ENCODE measurements at places on chromosomes 13 and 19.

- no peak for DNase-seq
Measured at GRCh38 chr13:29140277-29140676, 320.1 kb downstream of the MTUS2 start.

GRCh38 chr13:84038001-84038400 is 155.7 kb upstream of the SLITRK1 start:
- peak; percentile 43 for DNase-seq

DNA sequence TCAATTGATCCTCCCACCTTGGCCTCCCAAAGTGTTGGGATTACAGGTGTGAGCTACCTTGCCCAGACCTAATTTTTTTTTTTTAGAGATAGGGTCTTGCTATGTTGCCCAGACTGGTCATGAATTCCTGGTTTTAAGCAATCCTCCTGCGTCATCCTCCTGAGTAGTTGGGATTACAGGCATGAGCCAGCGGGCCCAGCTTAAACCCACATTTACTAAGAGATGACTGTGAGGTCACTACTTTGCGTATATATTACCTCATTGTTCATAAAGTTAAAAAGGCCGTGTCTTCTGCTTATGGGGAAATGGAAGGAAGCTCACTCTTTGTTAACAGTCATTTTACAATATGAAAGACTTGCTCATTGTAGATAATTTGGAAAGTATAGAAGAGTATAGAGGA is 39.6 kb upstream of the C1QTNF9 start:
- no peak for DNase-seq

DNA sequence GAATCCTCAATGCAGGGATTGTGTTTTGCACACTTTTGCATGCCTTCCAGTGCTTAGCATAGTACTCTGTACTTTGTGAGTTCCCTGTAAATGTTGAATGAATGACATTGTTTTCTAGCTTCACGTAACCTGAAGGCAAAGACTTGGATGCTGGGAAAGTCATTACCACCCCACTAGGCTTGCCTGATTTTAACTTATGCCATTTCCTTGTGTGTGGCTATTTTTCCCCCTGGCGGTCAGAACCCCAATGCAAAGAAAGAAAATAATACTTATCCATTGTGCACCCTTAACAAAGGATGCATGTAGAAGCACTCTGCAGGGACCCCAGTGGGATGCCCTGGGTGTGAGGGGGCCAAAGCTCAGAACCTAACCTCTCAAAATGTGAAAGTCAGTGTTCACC is 1.2 kb upstream of the ENOX1 start:
- peak; percentile 79 for DNase-seq

- DNase-seq: peak; percentile 77
Measured at GRCh38 chr13:62512194-62513141, 1096.8 kb upstream of the PCDH20 start.

GRCh38 chr13:21014502-21015170 is 46.8 kb downstream of the LATS2 start:
- DNase-seq: no peak

GRCh38 chr19:40270362-40271089 is 14.6 kb downstream of the AKT2 start:
- DNase-seq: peak; percentile 68

GRCh38 chr13:78004821-78005220 is 86.2 kb upstream of the EDNRB start:
- DNase-seq: no peak

DNA sequence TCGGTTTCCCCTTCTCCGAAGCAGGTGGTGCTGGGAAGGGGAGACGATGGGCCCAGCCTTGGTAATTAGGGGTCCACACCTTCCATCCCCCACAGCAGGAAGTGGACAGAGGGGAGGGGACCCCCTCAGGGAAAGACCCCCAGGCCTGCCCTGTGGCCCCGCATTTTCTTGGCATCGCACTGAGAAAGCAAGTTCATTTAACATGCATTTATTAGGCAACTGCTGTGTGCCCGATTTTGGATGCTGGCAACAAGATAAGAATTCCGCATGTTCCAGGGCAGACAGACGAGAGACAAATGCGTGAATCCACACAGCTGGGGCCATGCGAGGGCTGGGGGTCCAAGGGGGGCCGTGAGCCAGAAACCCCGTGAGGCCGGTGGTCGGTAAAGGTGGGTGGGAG is 28.4 kb downstream of the ARID3A start:
- no peak for DNase-seq

DNA sequence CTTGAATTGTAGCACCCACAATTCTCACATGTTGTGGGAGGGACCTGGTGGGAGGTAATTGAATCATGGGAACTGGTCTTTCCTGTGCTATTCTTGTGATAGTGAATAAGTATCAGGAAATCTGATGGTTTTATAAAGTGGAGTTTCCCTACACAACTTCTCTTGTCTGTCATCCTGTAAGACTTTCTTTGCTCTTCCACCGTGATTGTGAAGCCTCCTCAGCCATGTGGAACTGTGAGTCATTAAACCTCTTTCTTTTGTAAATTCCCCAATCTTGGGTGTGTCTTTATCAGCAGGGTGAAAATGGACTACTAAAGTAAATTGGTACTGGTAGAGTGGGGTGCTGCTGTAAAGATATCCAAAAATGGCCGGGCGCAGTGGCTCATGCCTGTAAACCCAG is 215.6 kb downstream of the LIG4 start:
- DNase-seq: no peak

DNA sequence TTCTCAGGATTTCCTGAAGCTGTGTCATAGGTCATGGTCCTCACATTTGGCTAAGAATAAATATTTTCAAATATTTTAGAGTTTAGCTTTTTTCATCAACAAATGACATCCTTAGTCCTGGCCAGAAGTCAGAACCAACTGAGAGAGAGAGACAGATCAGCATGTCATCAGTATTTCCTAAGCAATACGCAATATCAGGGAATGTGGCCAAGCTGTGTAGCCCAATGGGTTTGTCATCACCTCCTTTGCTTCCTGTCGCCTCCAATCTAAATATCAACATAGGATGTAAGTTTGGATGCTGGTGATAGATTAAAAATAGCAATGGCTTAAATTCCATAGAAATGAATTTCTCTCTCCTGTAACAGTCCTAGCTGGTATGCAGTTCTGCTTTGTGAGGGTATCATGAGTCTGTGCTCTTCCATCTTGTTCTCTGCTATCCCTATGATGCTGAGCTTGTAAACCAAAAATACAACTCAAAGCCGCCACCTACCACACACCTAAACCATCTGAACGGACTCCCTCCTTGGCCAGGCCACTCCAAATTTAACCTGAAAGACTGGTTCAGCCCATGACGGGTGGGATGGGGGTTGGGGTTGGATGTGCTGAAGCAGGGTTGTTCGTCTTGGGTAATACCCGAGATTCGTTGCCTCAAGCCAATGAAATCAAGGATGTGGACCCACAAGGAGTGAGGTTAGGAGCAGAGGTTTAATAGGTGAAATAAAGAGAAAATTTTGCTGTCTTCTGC is 10.0 kb upstream of the IGSF23 start:
- no peak for DNase-seq

DNA sequence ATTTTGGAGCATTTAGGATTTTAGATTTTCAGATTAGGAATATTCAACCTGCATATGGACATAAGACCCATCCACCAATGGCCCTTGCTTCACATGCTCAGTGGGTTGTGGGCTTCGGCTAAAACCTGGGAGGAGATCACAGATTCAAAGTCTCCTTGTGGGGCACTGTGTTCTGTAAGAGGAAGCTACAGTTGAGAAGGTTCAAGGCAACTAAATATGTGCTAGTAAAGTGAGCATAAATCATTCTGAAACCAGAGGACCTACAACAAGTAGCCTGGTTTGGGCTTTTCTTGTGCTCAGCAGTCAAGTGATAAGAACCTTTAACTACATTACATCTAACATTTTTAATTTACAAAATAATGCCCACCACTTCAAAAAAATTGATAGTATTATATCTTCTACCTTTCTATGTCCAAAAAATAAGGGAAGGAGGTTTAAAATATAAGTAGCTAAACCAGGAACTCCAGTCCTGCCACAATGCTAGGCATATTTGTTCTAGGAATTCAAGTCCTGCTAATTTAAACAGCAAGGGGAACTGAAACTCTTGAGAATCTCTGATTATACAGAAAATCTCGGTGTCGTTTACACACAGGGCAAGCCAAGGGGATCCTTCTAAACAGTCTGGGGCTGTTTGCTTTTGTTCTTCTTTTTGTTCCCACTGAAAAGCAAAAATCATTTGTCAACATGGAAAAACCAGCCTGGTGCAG is 36.6 kb downstream of the FOXO1 start:
- DNase-seq: no peak

DNA sequence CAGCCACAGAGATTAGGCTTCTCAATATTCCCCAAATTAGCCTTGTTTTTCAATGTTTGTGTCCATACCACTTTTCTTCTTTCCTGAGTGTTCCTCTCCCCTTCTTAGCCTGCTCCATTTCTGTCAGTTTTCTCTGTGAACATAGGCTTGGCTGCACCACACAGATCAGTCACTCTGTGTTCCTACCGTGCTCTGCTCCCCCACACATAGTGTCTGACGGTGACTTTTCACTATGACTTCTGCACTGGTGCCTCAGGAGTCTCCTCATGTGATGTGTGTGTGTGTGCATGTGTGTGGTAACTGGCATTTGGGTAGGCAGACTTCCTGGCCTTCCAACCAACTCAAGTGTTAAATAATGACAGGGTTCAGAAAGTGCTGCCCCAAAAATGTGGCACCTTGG is 47.9 kb upstream of the MYCBP2 start:
- peak; percentile 6 for DNase-seq

DNA sequence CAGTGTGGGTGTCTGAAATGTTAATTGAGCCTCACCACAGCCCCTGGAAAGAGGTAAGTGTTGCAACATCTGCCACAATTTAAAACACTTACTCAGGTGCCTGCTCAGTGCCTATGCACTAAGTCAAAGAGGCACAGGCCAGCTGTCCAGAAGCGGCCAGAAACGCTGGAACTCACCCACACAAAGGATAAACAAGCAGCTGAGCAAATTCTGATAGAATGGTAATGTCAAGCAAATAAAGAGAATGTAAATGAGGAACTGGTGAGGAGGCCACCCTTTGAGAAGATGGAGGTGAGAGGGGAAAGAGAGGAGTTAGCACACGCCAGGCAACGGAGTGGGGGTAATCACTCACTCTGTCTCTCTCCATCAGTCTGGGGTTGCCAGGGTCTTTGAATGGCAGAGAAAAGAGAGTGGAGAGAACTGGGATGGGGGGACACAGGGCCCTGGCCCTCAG is 67.7 kb upstream of the SERP2 start:
- DNase-seq: peak; percentile 85

- no peak for DNase-seq
Measured at GRCh38 chr19:16121967-16122366, 10.3 kb downstream of the RAB8A start.

- no peak for DNase-seq
Measured at GRCh38 chr13:102682727-102683126, 12.1 kb downstream of the METTL21C start.

DNA sequence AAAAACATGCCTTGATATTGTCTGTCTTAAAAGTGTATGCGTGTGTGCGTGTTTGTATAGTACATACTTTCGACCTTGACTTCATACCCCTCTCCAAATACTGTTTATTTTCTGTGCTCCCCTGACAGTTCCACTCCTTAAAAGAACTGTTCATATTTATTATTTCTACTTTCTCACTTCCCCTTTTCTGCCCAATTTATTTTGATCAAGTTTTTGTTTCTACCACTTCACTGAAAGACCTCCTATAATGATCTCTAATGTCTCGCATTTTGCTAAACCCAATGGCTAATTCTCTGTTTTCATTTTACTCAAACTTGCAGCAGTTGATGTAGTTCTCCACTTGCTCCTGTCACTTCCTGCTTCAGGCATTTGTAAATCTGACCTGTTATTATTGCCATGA is 426.1 kb upstream of the KLF12 start:
- no peak for DNase-seq

DNA sequence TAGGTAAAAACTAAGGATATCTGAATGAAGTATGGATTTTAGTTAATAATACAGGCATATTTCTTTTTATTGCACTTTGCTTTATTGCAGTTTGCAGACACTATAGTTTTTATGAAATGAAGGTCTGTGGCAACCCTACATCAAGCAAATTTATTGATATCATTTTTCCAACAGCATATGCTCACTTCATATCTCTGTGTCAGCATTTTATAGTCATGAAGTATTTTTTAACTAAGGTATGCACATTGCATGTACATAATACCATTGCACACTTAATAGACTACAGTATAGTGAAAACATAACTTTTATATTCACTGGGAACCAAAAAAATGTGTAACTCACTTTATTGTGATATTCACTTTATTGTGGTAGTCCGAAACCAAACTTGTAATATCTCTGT is 236.3 kb downstream of the SUCLA2 start:
- DNase-seq: no peak

- no peak for DNase-seq
Measured at GRCh38 chr19:17772172-17772571, 20.9 kb downstream of the FCHO1 start.

DNA sequence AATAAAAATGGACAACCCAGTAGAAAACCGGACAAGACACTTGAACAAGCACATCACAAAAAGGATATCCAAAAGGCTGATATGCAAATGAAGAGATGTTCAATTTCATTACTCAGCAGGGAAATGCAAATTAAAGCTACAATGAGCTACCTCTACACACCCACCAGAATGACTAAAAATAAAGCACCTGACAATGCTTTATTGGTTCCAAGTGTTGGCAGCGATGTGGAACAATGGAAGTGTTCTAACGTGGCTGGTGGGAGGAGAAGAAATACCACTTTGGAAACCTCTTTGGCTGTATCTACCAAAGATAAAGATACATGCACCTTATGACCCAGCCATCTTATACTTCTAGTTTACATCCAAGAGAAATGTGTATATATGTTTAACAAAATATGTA is 3.7 kb upstream of the ACP7 start:
- DNase-seq: no peak

DNA sequence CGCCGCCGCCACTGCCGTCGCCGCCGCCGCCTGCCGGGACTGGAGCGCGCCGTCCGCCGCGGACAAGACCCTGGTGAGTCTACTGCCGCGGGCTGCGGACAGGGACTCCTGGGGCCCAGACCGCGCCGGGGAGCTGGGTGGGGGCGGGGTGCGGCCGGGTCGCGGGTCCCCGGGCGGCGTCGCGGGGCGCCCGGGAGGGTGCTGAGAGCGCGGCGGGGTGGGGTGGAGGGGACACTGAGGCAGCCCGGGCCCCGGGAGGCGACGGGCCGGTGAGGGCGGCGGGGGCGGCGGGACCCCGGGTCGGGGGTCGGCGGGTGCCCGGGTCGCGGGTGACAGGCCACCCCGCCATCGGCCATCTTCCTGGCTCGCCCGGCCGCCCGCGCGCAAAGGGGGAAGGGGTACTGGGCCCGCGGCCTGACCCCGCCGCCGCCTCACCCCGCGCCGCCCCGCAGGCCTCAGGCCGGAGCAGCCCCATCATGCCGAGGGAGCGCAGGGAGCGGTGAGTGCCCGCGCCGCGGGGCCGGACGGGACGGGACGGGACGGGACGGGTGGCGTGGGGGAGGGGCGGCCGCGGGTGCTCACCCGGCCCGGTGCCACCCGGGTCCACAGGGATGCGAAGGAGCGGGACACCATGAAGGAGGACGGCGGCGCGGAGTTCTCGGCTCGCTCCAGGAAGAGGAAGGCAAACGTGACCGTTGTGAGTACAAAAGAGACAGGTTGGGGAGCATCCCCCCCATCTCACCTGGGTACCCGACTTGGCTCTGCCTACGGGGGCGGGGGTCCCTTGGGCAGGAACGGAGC is 489 bp downstream of the CCNE1 start:
- DNase-seq: peak; percentile 36

Data from NCI-H69 (cell line).